Retinal pigment epithelial cell (primary cell): ENCODE measurements at places on chromosomes 11 and 22.

- no peak for DNase-seq
Observed at GRCh38 chr22:47329727-47330650, 567.5 kb downstream of the TBC1D22A start.

GRCh38 chr11:45607995-45608394 lies 57.4 kb downstream of the CHST1 start:
- DNase-seq: no peak

DNA sequence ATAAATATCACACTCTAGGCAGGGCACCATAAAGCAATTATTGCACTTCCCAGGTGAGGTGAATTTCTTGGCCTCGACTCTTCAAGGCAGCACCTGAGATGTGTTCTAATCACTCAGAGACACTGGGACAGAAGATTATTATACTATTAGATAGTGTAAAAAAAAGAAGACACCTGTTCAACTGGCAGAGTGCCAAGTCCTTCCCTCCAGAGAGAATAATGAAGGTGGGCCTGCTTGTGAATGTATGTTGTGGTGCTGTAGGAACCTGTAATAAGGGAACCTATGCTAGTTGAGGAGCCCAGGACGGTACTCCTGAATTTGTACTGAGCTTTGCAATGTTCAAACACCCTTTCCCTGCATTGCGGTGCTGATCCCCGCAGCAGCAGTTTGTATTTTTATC lies 107.5 kb downstream of the NXPE2 start:
- DNase-seq: no peak

DNA sequence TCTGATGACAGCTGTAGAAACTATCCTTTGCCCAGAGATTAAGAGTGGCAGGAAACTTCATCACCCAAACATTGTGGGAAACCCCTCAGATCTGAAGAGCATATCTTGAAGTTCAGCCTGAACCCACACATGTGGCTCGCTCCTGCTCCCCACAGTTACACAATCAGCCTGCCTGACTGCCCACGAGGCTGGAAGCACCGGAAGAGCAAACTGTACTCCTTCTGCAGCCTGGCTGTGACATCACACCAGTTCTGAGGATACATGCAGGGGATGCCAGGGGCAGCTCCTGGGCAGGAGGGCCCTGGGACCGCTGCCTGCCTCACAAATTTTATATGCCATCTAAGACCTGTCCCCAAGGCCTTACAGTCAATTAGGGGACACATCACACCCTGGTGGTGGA lies 444.4 kb downstream of the BUD13 start:
- no peak for DNase-seq

- DNase-seq: no peak
Observed at GRCh38 chr22:35464399-35464798, 64.5 kb downstream of the MCM5 start.

- no peak for DNase-seq
Observed at GRCh38 chr11:105696000-105696399, 86.1 kb downstream of the GRIA4 start.

DNA sequence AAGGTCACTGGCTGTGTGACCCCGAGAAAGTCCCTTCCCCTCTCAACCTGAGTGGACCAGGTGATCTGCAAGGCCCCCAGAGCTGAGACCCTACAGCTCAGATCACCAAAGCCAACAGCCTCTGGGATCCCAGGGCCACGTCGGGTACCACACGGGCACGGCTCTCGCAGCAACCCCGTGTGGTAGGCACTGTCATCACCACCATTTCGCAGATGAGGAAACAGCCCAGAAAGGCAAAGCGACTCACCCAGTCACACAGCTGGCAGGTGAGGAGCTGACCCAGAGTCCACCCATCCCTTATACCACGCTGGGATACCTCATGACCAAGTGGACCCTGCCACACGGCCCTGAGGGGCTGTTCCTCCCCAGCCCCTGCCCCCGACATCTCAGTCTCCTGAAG lies 2.8 kb downstream of the ATP5MGL start:
- DNase-seq: no peak

DNA sequence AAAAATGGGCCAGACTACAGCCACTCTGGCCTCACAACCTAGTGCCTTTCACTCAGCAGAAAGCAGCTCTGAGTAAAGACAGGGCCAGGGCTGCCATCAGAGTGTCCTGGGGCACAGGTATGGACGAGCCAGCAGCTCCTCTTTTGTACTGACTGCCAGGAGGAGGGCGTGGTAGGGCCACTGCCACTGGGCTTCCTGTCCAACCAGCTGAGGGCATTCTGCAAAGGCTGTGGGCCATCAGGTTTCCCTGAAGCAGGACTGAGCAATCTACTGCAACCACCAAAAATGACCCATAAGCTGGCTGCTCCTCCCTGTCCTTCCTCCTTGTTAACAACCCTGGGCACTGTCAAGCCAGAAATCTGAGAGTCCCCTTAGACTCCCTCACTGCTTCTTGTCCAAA lies 33.1 kb downstream of the ASCC2 start:
- DNase-seq: no peak

- no peak for DNase-seq
Observed at GRCh38 chr22:30879415-30879797, 89.2 kb downstream of the MORC2 start.

GRCh38 chr11:57644748-57645688 lies 4.7 kb downstream of the YPEL4 start:
- DNase-seq: no peak

GRCh38 chr11:20060181-20060580 lies 100.1 kb downstream of the DBX1 start:
- DNase-seq: no peak
